SK-N-MC (cell line): ENCODE measurements at places on chromosomes 1 and 21.

DNA sequence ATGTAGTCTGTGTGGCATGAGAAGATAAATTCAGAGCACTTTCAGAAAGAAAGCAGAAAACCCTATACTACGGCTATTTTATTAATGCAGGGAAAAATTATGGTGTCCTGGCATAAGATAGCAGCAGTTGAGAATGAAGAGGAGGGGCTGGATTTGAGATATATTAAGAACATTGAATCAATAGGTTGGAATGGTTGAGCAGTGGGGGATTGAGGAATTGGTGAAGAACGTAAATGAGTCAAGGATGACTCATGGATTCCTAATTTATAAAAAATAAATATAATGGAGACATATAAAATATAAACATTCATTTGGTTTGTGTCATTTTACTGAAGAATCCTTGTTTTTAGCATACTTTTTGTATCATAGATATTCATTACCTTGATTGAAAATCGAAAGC lies 234.3 kb upstream of the ADAMTS5 start:
- DNase-seq: no peak

DNA sequence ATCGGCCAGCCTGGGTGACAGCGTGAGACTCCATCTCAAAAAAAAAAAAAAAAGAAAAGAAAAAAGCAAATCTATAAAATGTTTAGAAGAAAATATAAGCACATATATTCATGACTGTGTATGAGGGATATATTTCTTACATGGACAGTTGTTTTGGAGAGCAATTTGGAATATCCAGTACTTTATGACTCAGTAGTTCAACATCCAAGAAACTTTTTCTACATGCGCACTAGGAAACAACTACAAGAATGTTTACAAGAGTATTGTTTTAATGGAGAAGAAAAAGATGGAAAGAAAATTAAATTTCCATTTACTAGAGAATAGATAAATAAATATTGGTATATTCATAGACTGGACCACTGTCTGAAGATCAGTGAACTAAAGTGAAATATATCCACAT lies 77.5 kb downstream of the MAST2 start:
- no peak for DNase-seq

DNA sequence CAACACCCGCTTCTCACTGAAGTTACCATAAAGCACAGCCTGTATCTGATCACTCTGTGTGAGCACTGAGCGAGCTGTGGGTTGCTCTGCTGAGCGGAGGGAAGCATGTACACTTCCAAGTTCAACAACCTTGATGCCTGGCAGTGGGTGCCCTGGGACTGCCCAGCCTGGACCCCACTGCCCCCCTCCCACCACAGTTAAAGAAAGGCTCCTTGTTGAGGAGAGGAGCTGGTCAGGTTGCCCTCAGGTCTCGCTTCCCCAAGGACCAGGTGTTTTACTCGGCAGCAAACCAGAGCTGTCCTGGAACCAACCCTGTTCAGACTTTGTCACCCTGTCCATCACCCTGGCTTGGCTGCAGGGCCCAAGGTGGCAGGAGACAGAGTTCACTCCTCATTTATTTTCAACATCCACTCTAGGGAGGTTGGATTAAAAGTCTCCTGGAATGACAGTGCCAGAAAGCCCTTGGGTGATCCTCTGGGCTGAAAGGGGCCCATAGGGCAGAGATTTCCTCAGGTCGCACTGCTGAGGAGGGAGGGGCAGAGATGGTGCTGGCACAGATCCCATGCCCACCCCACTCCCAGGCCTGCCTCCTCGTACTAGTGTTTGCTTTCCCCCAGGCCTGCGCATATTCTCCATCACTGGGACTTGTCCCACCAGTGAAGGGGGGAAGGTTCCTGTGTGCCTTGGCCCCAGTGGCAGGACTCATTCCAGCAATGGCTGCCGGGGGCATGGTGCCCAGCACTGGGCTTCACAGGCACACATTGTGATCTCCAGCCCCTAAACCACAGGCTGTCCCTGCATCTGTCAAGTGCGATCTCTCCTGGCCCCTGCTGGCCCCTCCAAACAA lies 101.7 kb downstream of the TRABD2B start:
- DNase-seq: no peak

DNA sequence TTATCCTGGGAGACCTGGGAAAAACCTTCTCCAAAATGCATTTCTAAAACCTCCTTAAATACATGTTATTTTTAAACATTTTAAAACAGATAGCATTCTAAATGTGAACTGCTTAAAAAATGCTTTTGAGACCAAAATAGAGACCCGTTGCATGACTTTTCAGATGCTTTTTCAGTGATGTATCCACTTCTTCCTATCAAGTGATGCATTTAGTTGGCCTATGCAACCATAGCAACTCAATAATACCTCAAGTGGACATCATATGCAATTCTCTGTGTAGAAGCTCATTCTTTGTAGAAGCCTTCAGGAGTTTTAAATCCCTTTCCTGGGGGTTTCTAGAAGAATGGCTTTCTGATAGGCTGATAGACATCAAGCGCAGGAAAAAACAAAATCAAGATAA lies 94.5 kb upstream of the RAVER2 start:
- no peak for DNase-seq

GRCh38 chr1:222821239-222821638 lies 6.4 kb downstream of the DISP1 start:
- DNase-seq: no peak

- no peak for DNase-seq
Observed at GRCh38 chr21:24826822-24827221, 780.5 kb downstream of the MRPL39 start.

DNA sequence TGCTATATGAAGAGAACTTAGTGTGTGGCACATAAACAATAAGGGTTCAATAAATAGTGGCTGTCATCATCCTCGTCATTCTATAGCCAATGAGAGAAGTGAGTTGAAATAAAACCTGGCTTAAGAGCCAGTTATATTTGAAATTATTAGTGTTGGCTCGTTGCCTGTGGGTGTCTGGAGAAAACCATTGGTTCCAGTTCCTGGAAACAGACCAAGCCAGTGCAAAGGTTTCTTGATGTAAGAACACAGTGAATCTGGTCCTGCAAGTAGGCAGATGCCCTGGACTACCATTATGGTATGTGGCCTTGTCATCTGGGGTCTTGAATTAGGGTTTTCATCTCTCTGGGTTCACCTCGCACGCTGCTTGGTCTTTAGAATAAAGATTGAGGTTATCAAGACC lies 43.3 kb downstream of the URB2 start:
- no peak for DNase-seq

DNA sequence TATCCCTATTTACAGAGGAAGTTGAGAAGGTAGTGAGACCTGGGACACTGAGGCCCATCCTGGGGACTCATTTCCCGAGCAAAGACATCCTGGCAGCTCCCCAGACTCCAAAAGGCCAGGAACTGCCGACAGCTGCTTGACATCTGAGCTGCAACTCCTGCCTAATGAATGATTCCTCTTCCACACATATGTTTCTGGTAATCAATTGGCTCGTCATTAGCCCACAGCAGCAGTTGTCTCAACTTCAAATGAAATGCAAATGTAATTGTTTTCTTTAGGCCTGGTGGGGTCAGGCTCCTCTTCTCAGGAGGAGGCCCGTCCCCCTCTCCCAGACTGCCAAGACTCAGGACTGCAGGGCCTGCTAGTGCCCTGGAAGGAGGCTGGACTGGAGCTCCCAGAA lies 61.8 kb upstream of the DISP3 start:
- DNase-seq: no peak

DNA sequence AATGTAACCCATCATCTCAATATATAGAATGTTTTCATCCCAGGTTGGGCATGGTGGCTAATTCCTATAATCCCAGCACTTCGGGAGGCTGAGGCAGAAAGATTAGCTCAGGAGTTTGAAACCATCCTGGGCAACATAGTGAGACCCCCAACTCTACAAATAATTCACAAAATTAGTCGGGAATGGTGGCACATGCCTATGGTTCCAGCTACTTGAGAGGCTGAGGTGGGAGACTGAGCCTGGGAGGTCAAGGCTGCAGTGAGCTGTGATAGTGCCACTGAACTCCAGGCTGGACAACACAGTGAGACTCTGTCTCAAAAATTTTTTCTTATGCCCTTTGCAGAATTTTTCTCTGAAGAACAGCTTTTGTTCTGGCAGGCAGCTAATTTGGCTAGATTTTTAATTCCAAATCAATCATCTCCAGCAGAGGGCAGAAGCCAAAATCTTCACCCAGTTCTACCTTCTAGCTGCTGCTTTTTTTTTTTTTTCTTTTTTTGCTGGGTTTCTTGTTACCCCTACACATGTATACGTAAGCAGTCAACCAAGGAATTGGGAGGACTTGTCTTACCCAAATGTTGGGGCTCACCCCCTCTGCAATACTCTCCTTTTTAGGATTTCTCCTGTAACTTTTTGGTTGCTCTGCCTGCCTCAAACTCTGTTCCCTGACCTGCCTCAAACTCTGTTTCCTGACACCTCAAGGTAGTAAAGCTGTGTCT lies 2.7 kb upstream of the RAD54L start:
- DNase-seq: no peak

DNA sequence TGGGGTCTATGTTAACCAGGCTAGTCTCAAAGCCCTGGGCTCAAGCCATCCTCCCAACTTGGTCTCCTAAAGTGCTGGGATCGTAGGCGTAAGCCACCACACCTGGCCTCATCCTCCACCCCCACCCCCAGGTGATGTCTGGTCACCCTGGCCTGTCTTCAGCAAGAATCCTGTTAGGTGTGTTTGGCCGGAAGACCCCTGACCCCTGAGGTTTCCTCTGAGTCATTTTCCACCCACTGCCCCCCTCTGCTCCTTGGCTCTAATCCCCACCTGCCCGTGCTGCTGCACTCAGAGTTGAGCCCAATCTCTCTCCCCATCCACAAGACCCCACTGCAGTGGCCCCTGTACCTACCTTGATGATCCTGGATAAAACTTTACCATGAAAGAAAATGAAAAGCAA lies 25.2 kb downstream of the SLC66A1 start:
- DNase-seq: no peak

DNA sequence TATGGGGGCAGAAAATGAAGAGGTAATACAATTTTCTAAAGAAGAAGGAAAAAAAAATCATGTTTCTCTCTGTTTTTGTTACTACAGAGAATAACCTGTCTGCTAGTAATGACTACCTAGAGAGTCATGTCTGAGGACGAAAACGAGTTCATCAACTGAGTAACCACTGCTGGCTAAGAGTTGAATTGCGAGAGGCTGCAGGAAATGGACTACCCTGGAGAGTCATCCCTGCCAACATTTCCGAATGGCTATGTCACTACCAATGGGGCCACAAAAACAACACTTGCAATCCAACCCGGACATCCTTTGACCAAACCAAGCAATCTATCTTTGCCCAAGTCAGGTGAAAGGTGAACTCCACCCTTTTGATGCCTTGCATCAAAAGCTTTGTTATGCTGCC lies 120.6 kb downstream of the FCRL5 start:
- no peak for DNase-seq

DNA sequence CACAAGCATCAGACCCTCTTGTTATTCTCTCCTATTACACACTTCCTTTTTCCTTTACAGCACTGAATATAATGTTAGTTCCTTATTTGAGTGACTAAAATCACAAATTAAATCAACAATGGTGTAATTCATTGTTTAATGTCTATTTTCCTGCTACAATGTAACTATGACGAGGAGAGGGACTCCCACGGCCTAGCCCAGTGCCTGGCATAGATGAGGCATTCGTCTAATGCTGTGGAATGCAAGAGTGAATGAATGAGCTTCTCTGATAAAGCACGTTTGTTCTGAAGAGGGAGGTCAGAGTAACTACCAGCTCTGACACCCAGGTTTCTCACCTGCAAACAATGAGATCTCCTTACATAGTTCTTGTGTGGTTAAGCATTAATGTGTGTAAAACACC lies 479.4 kb downstream of the OMA1 start:
- DNase-seq: no peak

DNA sequence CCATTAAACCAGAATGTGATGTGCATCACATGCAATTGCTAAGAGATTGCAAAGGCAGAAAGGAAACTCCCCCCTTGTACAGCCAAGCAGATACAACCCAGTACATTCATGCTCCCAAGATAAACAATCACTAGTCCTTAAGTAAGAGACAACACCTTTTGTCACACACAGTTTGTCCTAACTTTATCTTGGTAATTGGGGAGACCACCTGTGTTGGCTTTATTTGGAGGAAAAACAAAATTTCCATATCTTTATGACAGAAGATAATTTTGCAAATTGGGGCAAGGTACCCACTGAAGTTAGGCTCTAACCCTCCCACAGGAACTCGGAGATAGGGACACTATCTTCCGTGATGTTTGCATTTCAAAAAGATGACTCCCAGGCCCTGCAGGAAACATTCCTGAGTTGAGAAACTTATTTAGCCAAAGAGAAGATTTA lies 175.0 kb upstream of the TNR start:
- DNase-seq: no peak

- no peak for DNase-seq
Observed at GRCh38 chr1:119953266-119953998, 57.1 kb upstream of the ADAM30 start.

GRCh38 chr1:6343506-6344405 lies 49.8 kb downstream of the ACOT7 start:
- no peak for DNase-seq

DNA sequence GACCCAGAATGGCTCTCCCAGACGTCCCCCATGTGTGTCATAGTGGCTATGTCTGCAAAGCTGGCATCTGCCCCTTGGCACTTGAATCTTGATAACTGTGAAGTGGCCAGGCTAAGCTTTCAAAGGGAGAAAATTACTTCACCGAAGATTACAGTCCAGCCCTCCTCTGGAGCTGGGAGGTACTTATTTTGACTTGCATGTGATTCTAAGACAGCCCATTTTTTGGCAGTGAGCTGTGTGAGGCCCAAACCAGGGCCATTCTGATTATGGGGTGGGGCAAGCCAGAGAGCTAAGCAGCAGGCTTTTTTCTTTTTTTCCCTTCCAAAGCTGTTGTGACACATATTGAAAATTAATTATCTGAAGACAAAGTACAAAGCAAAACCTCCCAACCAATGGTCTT lies 42.1 kb upstream of the C8B start:
- DNase-seq: no peak

DNA sequence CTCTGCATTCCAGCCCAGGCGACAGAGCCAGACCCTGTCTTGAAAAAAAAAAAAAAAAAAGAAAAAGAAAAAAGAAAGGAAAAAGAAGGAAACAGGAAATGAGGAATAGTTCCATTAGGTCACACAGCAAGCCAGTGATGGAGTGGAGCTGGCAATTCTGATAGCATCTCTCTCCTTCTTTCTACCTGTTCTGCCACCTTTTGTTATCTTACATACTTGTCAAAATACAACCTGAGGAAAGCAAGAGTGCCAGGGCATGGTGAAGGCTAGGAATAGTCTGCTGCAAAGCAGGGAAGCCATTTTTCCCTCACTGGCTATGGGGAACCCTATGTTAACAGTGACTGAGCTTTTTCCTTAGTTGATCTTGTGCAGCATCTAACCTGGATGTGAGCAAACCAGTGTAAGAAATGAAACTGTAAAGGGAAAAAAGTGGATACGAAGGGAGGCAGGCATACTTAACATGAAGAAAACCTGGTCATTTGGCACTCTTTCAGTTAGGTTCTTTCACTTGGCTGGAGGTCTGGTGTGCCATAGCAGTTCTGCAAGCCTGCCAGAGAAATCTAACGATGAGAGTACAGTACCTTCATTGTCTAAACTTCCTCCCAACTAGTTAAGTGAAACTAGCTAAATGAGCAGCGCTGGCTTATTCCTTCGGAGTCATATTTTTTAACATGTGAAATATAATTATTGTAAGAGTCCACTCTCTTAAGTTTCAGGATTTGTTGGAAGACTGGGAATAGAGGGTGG lies 17.9 kb upstream of the THEM5 start:
- no peak for DNase-seq
